ENCODE measurements at places on chromosomes 7 and 10.

DNA sequence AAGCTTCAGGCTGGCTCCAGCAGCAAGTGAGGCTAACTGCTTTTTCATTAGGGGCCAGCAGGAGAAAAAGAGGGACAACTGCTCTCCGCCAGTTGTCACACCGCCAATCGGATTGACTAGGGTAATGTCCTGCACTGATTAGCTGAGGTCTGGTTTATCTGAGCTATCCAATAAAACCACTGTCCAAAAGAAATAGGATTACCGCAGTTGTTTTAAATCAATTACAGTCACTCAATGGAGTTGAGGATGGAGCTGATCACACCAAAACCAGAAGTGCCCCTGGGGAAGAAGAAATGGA is 351.4 kb upstream of the NPVF start:
- no peak for DNase-seq

DNA sequence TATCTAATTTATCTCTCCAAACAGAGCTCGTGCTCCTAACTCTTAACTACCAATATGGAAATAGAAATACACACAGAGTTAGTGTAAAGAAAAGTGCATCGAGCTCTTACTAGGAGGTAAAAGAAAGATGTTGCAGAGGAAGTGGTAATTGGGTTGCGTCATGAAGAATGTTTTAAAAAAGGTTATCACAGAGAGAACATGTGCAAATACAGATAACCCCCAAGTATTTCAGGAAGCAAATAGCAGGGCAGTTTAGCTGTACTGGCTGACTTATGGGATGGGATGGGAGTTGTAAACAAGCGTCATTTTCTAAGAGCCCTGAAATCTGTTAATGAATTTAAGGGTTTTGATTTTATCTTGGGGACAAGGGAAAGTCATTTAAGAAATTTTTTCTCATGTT is 153.9 kb downstream of the AGMO start:
- DNase-seq, result no peak

DNA sequence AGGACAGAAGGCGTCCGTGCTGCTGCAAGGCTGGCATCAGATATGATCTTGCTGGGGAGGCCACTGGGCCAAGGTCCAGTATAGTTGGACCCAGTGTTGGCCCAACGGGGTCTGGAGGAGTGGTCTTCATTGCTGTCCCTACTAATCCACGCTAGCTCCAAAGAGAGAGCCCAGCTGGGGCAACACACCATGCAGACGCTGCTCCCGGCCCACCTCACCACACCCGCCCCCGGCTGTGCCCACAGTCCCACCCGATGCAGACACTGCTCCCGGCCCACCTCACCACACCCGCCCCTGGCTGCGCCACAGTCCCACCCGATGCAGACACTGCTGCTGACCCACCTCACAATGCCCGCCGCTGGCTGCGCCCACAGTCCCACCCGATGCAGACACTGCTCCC is 121.5 kb downstream of the VIPR2 start:
- DNase-seq, result no peak

DNA sequence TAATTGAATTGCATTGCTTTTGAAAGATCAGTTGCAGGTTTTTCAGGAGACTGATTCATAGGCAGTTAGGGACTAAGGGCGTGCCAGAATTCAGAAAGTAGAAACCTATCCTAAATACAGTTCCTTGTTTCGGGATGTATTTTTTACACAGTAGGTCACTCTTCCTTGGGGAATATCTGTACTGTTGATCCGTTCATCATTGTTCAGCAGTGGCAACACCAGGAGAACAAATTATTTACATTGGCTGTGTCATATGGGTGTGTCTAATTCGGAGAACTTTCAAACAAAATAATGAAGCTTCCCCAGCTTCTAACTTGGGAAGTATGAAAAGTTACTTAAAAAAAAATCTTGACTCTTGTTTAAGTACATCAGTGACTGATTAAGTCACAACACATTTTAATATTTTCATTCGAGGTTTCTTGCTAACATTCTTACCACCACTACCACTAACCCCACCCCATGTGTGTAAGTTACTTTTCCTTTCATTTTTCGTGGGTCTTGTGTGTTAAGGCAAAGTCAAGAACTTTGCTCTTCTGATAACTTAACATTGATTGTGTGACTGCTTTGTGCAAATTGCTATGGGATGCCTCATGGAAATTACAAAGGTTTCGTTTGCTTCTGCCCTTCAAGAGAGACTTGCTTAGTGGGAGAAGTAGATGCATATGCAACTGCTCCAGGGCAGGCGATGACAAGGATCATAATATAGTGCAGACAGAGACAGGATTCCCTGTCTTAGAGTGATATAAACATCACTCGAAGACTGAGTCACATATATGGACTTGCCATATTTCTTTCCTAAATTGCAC is 43.8 kb upstream of the RPA3 start:
- DNase-seq, result no peak

DNA sequence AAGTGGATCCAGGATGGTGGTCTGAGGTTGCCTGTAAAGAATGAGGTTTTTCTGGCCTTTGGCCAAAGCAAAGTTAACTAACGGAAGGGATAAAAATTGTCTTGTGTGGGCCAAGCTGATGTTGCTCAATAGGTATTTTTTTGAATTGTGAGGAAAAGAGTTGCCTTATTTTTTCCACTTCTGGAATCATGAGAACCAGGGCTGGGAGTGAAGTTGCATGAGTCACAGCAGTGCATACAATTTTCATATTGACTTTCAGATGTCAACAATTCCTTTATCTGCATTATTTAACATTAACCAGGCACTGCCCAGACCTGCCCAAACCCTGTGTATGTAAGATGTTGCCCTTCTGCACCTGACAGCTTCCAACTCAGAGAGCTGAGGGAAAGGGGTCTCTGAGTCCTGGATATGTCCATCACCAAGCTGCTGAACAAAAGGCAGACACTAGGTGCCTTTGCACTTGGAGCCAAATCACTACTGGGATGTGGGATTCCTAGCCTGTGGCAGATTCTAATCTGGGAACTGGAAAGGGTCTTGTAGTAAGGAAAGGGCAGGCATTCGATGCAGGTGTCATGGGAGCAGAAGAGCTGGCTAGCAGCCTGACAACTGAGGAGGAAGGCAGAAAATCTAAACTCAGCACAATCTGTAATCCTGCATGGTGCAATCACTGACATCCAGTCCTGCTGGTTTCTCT is 52.3 kb upstream of the SLC35B4 start:
- DNase-seq, result no peak

DNA sequence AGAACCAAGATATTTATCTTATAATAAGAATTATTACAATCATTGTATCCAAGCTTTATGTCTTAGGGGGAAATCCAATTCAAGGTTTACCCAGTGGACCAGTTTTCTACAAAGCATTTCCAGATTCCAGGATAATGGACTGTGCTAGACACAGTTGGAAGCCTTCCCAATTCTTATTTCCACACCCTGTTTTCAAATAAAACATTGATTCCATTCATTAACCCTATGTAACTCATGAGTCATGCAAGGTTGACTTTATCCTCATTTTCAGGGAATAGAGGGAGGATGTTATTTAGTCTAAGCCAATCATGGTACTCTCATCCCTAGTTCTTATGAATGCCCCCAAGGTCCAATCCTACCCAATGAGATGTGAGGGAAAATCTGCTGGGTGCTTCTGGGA is 145.7 kb downstream of the RNLS start:
- DNase-seq, result no peak

GRCh38 chr10:69874449-69874848 is 72.7 kb downstream of the COL13A1 start:
- no peak for DNase-seq

GRCh38 chr7:91039033-91039432 is 225.2 kb upstream of the FZD1 start:
- no peak for DNase-seq

- no peak for DNase-seq
Observed at GRCh38 chr10:124525751-124526600, 64.4 kb downstream of the LHPP start.

DNA sequence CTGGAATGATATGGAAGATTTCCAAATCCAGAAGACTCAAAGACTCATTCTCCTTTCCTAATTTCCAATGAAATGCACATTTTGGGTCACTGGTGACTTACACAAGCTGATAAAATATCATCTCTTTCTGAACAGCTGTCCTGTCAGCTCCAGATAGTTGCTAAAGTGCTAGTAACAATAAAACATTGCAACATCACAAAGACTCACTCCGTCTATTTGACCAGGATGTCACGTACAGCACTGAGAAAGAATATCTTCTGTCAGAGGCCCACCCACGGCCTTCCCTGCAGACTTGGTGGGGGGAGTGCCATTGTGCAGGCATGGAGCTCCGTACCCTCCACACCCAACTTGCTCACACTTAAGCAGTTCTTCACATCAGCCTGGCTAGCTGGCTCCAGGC is 78.9 kb upstream of the EGR2 start:
- DNase-seq, result no peak

DNA sequence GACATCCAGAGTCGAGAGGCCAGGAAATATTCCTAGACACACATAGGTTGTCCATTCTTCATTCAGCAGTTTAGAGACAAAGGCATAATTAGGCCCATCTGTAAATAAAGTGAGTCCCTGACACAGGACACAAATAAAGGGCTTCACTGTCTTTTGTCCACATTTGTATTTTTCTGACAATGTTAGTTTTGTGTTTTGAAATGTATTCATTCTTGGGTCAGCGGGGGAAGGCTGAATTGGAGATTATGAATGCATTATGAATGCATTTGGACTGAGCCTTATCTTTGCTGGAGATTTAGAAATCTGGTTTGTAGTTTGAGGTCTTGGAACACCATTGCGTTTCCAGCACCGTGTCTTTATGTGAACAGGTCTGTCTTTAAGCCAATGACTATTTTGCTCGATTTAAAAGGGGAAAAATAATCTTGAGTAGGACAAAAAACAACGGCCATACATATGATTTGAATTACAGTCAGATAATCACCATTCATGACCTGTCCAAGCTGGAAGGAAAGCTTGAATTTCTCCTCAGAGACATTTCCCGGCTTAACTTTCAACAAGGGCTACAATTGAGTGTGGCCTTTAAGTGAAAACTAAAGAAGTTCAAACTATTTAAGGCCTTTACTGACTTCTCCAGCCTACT is 334.8 kb downstream of the WDR11 start:
- no peak for DNase-seq

GRCh38 chr10:79424221-79425073 is 21.0 kb downstream of the ZCCHC24 start:
- DNase-seq, result no peak

DNA sequence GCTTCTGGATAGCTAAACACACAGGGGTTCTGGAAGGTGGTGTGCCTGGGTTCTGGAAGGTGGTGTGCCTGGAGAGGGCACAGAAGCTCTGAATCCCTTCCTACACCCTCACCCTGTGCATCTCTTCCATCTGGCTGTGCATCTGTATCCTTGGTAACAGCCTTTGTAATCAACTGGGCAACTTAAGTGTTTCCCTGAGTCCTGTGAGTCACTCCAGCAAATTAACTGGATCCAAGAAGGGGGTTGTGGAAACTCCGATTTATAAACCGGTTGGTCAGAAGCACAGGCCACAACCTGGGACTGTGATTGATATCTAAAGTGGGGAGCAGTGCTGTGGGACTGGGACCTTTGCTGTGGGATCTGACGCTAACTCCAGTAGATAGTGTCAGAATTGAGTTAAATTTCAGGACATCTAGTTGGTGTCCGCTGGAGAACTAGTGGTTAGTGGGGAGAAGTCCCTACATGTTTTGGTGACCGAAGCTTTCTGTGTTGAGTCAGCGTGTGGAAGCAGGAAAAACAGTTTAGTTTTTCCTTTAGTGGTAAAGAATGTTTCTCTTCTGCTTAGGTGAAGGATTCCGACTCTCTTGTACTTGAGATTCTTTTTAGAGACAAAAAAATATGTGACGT is 228.1 kb downstream of the BMPER start:
- no peak for DNase-seq

DNA sequence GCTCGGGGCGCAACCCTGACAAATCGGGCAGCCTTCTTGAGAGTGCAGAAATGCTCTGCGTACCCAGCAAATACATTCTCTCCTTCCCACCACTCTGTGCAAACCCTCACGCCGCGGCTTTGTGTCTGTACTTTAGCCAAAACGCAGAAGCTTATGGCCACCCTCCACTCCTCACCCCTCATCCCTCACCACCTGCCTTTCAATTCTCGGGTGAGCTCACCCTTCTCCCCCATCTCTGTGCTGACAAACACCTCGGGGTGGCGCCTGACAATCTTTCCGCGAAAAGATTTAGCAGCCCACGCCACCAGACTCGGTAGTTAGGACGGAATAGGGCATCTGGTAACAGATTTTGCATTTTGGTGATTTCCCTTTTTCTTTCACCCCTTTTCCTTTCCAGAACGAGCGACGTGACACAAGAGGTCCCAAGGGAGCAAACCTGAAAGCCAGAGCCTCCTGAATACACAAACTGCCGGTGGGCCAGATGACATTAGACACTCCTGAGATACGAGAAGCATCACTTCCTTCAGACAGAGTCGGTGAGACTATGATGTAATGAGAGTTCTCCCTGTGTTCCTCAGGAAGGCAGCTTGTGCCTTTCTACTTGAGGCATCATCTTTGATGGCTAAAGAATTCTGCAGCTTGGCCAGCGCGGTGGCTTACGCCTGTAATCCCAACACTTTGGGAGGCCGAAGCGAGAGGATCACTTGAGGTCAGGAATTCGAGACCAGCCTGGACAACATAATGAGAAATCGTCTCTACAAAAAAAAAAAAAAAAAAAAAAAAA is 671 bp upstream of the ATAD1 start:
- peak; percentile 52 for DNase-seq

- DNase-seq, result no peak
Observed at GRCh38 chr7:155483868-155484325, 26.0 kb downstream of the EN2 start.

GRCh38 chr7:113799896-113800295 is 118.9 kb downstream of the PPP1R3A start:
- no peak for DNase-seq

DNA sequence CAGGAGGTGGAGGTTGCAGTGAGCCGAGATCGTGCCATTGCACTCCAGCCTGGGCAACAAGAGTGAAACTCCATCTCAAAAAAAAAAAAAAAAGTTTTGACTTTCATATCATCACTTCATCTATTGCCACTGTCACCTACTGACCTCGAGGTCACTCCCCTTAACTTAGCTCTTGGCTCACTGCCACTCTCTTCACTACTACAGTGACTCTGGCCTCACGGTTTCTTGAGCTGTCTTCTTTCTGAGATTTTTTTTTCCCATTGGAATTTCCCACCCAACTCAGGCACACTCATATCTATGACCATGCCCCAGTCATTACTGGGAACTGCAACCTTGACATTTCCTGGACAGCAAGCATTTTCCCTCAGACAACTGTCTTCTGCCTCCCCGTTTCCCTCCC is 42.6 kb upstream of the C7orf33 start:
- no peak for DNase-seq

DNA sequence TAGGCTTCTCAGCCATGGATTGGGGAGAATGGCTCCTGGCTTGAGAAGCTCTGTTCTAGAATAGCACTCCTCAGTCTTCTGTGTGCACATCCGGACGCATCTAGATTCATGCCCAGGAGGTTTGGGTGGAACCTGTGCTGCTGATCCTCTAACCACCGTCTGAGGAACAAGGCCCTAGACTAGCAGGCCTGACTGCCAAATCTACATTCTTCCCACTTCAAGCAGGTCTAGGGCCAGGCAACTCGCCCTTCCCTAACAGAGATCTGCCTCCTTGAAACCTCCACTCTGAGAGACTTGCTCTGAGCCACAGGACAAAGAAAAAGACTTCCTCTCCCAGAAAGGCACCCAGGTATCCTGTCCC is 61.6 kb downstream of the KCNMA1 start:
- no peak for DNase-seq
